ENCODE measurements at places on chromosomes 6 and 20.

DNA sequence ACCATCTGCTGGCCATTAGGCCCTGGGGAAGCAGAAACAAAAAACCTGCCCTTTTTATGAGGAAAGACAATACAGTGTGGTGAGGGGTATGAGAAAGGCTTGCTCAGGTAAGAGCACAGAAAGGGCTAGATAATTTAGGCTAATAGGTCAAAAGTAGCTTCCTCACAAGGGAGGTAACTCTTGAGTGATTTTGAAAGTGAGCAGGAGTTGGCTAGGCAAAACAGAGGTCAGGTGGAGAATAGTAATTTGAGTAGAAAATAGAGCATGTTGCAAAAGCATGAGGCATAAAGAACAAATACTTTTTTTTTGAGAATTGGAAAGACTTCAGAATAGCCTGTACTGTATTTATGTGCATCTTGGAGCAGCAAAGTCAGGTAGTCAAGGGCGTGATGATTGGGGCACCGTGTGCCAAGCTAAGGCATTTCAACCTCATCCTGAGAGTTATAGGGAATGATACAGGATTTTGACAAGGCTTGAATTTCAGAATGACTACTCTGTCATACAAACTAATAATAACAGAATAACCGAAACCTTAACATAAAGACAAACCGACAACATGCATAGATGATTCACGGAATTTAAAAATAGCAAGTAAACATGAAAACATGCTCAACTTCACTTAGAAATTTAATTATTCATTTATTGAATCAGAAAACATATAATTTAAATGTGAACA, 123.0 kb upstream of the ENPP5 start:
- DNase-seq: no peak

GRCh38 chr6:89975991-89976693, 81.9 kb downstream of the GJA10 start:
- DNase-seq: no peak

DNA sequence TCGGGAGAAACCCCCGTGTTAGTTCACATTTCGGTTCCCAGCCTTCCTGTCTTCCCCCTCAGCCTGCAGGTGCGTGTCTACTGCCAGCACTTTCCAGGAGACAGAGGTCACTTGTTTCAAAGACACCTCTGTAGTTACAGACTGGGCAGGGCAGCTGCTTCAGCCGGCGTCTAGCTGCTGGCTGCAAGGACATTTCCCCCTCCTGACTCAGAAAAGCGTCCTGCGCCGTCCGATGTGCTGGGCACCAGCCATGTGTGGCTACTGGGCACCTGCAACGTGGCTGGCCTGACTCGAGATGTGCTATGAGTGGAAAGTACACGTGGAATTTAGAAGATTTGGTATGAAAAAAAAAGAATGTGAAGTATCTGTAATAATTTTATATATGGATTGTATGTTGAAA, 37.6 kb downstream of the RRBP1 start:
- no peak for DNase-seq

DNA sequence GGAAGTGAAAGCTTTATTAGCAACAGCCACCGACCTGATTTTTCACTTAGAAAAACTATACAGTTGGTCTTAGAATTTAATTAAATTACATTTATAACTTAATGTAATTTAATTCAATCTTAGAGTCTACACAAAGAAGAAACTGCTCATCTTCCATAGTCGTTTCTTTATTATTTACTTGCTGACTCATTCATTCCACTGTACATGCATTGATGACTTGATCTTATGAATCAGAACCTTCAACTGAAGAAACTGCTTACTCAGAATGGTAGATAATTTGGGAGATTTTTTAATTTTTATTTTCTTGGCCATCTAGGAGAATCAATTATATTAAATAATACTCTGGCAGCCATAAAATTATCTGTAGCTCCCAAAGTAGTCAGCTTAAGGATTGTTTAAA, 1021.6 kb upstream of the FLRT3 start:
- DNase-seq: no peak

DNA sequence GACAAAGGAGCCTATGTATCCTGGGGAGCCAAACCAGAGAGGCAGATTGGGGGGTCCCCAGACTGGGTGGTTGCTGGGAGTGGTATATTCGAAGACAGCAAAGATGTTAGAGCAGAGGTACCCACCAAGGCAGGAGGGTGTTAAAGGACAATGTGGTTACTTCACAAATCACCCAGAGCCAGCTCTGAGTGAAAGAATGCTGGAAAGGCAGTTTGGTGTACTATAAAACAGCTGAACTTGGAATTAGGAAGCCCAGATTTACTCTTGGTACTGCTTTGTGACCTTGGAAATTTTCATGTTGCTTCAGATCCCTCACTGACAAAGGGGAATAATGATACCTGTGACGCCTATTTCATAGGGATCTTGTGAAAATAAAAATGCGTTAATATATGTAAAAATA, 121.6 kb downstream of the CD164 start:
- DNase-seq: no peak

- DNase-seq: no peak
Observed at GRCh38 chr20:44832724-44833123, 22.4 kb upstream of the RIMS4 start.

GRCh38 chr6:54451516-54451915, 143.3 kb downstream of the TINAG start:
- DNase-seq: no peak

- DNase-seq: no peak
Observed at GRCh38 chr20:50820515-50821256, 25.8 kb downstream of the BCAS4 start.

DNA sequence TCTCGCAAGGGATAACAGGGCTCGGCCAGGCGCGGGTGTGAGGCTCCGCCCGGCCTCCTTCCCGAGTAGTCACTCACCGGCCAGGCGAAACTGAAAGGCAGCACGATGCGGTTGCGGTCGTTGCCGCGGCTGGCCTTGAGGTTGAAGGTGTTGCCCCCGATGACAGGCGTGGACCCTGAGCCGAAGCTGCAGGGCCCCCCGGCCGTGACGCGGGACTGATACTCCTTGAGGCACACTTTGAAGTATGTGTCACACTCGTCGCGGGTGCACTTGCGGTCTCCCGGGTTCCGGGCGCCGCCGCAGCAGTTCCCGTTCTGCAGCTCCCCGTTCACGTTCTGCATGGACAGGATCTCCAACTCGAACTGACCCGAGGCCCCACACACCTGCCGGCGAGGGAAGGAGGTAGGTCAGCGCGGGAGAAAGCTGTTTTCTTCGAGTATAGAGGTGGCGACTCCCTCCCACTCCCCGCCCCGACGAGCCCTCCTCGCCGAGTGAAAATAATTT, 1.1 kb downstream of the JAG1 start:
- no peak for DNase-seq

GRCh38 chr6:105642708-105643107, 239.8 kb upstream of the PREP start:
- DNase-seq: no peak

- DNase-seq: no peak
Observed at GRCh38 chr6:82779041-82779440, 286.6 kb downstream of the UBE3D start.

DNA sequence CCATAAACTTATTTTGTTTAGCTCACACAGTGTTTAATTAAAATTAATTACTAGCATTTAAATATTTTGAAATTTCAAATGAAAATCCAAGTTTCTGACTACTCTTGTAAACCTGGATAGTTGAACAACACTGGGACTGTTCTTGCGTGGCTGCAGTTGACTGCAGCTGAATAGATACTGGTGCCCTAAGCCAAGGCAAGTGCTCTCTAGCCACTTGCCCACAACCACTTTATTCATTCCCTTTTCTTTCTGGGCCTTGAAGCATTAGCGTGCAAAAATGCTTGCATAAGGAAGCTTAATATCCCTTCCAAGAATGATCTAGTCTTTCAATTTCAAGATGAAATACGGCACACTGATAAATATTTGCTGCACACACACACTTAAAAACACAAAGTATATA, 676.0 kb upstream of the MARCKS start:
- DNase-seq: no peak

DNA sequence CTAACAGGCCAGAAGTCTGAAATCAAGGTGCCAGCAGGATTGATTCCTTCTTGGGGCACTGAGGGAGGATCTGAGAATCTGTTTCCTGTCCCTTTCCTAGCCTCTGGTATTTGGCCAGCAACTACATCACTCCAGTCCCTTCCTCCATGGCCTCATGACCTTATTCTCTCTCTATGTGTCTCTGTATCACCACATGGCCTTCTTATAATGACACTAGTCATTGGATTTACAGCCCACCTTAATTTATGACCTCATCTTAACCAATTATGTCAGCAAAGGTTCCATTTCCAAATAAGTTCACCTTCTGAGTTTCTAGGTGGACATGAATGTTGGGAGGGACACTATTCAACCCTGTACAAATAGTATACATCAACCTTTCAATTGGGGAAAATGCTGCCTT, 29.3 kb downstream of the SCML4 start:
- no peak for DNase-seq

- no peak for DNase-seq
Observed at GRCh38 chr20:49631061-49631716, 63.3 kb upstream of the PTGIS start.

GRCh38 chr6:149254253-149254652, 63.3 kb upstream of the TAB2 start:
- DNase-seq: no peak

DNA sequence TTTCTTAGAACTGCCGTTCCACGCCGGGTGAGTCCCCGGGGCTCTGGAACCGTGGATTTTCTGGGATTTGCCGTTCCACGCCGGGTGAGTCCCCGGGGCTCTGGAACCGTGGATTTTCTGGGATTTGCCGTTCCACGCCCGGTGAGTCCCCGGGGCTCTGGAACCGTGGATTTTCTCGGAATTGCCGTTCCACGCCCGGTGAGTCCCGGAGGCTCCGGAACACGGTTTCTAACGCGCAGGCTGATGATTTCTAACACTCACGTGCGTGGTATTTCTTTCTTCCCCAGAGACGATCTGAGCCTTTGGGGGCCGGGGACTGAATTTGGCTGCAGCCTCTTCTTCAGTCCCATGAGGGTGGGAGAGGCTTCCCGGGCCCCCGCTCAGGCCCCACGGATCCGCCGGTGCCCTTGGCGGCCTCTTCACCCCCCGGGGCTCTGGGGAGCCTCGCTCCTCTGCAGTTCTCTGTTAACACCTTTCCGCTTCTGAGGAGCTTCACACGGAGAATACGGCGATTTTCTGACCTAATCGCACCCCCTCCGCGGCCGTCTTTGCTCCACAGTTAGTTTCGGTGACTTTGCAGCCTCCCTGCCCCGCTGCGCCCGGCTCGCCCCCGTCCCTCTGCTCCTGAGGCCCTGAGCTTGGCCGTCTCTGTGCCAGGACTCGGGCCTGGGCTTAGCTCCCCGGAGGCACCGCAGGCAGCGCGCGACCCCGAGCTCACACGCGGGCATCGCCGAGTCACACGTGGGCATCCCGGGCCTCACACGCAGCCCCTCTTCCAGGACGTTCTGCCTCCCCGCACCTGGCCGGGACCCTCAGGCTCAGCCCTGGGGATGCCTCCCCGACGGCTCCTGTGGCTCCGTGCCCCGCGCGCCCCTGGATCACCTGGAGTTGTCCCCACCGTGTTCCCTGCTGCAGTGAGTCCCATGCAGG, 7.2 kb upstream of the KIF25 start:
- DNase-seq: no peak

DNA sequence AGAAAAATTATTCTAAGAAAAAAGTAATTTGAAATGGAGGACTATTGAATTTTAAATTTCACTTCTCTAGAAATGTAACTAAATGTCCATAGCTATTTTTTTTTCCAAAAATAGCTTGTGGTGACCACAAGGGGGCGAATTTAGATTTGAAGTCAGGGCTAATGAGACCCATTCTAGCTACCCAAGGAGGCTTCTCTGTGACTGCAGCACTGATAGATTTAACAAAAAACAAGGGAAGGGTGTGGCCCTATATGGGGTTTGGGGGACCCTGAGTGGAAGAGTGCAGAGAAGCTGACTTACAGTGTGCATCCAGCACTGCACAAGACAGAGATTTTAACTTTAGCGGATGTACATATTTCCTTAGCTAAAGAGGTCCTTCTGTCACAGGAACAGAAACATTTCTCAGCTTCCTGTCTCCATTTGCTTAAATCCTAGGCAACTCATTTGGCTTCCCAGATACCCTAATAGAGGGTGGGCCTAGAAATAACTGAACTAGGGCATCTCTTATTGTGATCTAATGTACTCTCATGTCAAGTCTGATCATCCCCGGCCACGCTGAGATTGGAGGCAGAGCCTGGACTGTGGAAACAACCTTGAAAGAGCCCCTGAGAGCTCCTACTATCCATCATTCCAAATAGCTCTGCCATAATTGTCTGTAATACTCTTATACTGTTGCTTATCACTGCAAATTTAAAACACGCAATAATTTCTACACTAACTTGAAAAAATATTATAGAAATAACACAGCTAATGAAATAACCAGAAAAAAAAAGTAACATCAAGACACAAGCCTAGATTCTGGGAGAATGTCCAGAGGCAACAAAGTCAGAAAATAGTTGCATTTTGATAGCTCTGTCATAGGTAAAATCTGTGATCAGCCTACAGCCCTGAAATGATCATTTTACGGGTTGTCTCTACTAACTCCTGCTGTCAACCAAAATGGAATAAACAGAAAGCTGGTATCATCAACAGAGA, 93.6 kb downstream of the SNAP91 start:
- DNase-seq: no peak

DNA sequence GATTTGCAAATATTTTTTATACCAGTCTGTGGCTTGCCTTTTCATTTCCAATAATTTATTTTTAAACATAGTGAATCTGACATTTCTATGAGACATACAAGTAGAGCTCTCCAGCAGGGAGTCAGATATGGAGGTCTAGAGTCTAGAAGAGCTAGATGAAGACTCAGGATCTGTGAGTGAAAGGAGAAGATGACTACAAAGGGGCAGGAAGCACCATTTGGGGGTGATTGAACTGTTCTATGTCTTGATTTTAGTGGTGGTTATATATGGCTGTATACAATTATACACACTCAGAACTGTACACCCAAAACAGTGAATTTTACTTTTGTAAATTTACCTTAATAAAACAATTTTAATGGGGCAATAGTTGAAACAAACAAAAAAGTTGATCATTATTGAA, 127.9 kb upstream of the BACH2 start:
- DNase-seq: no peak

DNA sequence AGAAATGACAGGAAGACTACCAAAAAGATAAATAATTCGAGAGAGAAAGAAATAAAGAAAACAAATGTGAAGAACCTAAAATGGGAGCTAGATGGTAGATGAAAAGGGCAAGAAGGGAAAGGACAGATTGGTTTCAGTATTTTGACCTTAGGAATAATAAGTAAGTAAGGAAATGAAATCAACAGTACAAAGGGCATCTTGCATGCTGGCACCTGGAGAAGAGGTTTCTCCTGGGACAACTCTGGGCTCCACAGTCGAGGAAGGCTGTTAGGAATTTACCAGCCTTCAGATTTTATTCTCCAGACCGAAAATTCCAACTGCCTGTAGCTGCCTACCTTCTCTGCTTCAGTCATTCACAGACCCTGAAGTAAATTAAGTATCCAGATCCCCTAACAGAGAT, 80.5 kb downstream of the SMLR1 start:
- DNase-seq: no peak

GRCh38 chr6:142301651-142302391, at the start of gene ADGRG6:
Gene ADGRG6 (plus strand): TSS chr6:142302007. CDS start chr6:142302330, 323 bp downstream.
- peak; percentile 9 for DNase-seq

DNA sequence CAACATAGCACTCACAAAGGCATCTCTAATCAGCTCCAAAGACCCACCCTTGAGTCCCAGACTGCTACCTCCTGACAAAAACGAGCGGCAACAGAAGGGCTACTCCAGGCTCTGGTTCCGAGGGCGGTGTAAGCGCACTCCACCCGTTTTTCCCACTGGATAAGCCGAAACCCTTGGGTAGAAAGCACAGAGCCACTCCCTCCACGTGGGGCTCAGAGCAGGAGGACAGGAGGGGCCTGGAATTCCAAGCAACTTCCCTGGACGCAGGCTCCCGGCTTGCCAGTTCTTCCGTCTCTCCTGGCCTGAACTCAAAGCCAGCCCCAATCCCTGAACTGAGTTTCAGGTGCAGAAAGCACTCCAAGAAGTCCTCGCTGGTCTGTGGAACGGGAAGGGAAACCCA, 7.4 kb downstream of the GMEB2 start:
- no peak for DNase-seq

Data from stimulated activated CD4-positive, alpha-beta T cell treated with anti-CD3 and anti-CD28 coated beads, TNF-alpha, amount 100 ng/mL, for 24 hours (primary cell).